ENCODE measurements at places on chromosomes 7 and 10. TPM values are rescaled to one million over a fixed set of nuclear protein-coding genes. Genes with fewer than 3 reads are reported as not detected.

The KCNMA1 gene
- total RNA-seq = 1.8 TPM

The OPN4 gene
- 0.25 TPM for total RNA-seq

The TMEM225B gene
- total RNA-seq = not detected

The OGA gene
- 96.3 TPM for total RNA-seq

The COG5 gene
- total RNA-seq = 40.8 TPM

The WIPF3 gene
- total RNA-seq = 8.0 TPM

The CALHM1 gene
- total RNA-seq = not detected

The PILRA gene
- total RNA-seq = 2.0 TPM

DNA sequence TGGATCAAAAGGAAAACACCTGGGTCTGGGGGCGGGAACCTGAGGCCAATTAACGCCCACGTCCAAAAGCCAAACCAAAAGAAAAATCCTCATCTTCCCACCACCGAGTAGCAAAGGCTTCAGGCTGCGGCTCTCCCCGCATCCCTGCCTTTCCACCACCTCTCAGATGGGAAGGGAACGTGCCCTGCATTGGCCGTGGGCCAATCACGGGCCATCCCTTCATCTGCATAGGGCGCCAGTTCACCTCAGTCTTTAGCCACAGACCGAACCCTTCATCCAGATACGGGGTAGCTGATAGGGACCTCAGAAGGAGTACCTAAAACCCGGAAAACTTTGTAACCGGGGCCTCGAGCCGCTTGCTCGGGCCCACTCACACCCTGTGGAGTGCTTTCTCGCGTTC lies 626 bp downstream of the PRPF18 start:
- no peak for DNase-seq
- peaks cover 30% of the 10 kb centered on the region for H3K27me3 ChIP-seq
- H3K27ac ChIP-seq = no peak overlapping the region
- peak overlapping the region; percentile 88 for H3K4me3 ChIP-seq

DNA sequence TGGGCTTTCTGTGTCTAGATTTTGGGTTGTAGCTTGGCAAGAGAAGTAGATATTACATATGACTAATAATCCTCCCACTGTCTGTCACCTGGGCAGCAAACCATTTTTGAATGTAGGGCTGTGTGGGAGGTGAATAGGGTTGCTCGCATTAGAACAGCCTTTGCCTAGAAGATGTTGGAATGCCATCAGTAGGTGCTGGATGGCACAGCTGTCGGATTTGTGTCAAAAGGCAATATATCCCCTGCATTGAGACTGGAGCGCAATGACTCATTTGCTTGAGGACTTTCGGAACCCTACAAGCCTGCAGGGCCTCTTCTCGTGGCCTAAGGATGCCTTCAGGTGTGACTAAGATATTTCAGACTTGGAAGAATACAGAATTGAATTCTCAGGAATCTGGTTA lies 323.8 kb downstream of the GPR158 start:
- peaks cover 14% of the 10 kb centered on the region for H3K4me1 ChIP-seq
- H3K27ac ChIP-seq = no peak overlapping the region

DNA sequence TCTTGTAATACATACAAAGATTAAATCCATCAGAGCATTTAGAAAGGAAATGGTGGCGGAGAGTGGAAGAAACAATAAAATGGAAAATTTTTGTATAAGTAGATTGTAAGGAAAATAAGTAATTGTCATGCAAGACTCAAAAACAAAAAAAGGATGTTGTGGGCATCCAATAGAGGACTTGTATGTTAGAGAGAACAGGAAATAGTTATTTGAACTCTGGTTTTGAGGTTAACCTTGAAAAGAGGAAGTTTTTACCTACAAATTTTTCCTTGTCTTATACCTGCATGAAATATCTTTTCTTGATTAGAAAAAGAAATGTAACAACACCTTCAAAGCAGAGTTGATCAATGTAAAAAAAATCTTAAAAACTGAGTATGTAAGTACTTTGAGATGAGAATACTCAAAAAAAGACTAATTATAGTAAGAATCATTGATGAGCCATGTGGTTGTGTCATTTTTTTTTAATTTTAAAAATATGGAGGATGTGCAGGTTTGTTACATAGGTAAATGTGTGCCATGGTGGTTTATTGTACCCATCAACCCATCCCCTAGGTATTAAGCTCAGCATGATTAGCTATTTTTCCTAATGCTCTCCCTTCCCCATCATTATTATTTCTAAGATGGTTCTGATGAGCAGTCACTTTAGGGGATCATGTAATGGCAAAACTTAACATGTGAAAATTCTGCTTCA lies 11.9 kb downstream of the TMEM106B start:
- no peak overlapping the region for H3K27ac ChIP-seq
- H3K27me3 ChIP-seq = no peaks in the 10 kb centered on the region
- H3K4me3 ChIP-seq = no peak overlapping the region
- H3K4me1 ChIP-seq = peaks cover 17% of the 10 kb centered on the region
- DNase-seq = no peak
- peaks cover 60% of the 10 kb centered on the region for H3K36me3 ChIP-seq

DNA sequence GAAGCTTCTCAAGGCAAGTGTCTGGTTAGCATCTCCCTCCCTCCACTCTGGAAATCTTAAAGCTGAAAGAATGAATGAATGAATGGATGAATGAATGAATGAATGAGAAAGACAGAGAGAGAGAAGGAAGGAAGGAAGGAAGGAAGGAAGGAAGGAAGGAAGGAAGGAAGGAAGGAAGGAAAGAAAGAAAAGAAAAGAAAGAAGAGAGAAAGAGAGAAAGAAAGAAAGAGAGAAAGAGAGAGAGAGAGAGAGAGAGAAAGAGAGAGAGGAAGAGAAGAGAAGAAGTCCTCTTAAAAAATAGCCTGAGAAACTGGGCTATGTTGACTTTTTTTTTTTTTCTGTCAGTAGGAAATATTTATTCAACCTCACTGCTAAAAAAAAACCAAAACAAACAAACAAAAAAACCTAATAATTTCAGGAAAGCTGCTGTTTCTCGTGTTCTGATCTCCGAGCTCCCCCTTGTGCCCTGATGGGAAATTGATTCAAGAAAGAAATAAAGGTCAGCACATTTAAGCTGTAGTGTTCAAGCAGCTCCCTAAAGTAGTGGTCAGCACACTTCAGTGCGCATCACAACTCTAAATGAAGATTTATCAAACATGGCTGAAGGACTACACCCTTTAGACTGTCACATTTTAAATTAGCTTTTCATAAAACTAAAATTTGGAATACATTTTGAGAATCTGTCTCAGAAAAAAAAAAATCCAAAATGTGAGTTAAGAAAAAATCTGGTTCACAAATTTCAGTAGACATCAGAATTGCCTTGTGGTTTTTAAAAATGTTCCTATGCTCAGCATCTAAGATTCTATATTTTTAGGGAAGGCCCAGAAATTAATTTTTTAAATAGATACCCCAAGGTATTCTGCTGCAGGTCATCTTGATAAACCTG lies 154.3 kb downstream of the ELAPOR2 start:
- H3K36me3 ChIP-seq = peaks cover 5% of the 10 kb centered on the region
- H3K27me3 ChIP-seq = no peaks in the 10 kb centered on the region
- no peak for DNase-seq
- no peak overlapping the region for H3K27ac ChIP-seq
- no peak overlapping the region for H3K4me3 ChIP-seq

DNA sequence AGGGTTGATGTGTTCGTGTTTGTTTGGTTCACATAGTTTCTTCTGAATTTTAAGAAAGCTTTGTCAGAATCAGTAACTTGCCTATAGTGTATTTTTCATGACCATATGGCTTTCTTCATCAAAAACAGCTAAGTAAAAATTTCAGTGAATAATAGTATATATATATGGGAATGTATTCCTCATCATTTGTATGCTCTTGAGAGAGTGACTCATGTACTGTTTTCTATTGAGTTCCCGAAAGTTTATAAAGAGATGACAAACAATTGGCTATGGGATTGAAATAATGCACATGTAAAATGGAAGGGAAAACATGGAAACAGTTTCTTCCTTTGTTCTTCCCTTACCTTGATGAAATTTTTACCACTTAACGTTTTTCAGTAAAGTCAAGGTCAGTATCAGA lies 56.4 kb downstream of the KAT6B start:
- no peak overlapping the region for H3K27ac ChIP-seq
- no peak overlapping the region for H3K4me3 ChIP-seq
- no peaks in the 10 kb centered on the region for H3K36me3 ChIP-seq
- DNase-seq = no peak
- H3K27me3 ChIP-seq = no peaks in the 10 kb centered on the region

GRCh38 chr10:128009372-128010126 lies 102.6 kb downstream of the PTPRE start:
- H3K36me3 ChIP-seq = no peaks in the 10 kb centered on the region
- no peaks in the 10 kb centered on the region for H3K27me3 ChIP-seq

- peaks cover 54% of the 10 kb centered on the region for H3K4me1 ChIP-seq
- peak overlapping the region; percentile 44 for H3K4me3 ChIP-seq
- peak; percentile 78 for DNase-seq
These were observed 84.6 kb upstream of the PDGFA start for GRCh38 chr7:604001-604883.

GRCh38 chr7:11208883-11209465 lies 235.3 kb downstream of the PHF14 start:
- H3K4me3 ChIP-seq = no peak overlapping the region
- no peaks in the 10 kb centered on the region for H3K27me3 ChIP-seq
- H3K36me3 ChIP-seq = no peaks in the 10 kb centered on the region

DNA sequence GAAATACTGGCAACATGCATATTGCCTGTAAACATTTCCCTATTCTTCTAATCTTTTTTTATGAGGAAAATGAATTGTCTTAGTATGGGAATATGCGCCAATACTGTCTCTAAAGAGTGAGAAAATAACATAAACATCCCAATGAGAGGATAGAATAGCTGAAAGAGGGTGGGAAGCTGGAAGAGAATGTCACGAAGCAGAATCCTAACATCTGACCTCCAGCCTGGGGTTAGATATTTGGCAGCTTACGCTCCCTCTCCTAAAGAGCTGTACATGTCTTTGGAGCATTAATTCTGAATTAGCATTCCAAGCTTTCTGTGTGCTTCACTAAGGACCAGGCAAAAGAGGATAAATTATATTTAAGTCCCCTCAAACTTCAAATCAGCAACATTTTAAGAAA lies 31.6 kb upstream of the SLC16A12 start:
- no peaks in the 10 kb centered on the region for H3K36me3 ChIP-seq
- no peak overlapping the region for H3K27ac ChIP-seq
- H3K4me3 ChIP-seq = no peak overlapping the region
- H3K27me3 ChIP-seq = no peaks in the 10 kb centered on the region
- no peak for DNase-seq
- no peaks in the 10 kb centered on the region for H3K4me1 ChIP-seq

DNA sequence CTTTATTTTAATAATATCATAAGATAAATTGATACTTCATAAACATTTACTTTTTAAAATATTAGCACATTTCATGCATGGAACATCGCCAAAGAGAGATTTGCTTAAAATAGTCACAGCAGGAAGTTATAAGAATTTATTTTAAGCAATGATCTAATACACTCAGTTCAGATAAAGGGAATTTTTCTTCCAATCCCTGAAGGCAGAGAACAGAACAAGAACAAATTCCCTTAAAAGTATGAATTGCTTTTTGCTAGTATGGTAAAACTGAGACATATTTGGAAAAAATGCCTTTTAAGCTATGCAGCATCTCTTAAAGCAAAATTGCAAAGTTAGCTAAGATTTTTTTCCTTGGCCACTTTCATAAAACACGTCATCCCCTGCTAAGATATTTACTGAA lies 91.0 kb downstream of the SEMA3D start:
- peak overlapping the region; percentile 48 for H3K27ac ChIP-seq
- H3K27me3 ChIP-seq = no peaks in the 10 kb centered on the region
- no peak for DNase-seq

- peaks cover 69% of the 10 kb centered on the region for H3K4me1 ChIP-seq
- H3K36me3 ChIP-seq = no peaks in the 10 kb centered on the region
- DNase-seq = no peak
- H3K4me3 ChIP-seq = no peak overlapping the region
These were observed 134.3 kb upstream of the ZMIZ1 start for GRCh38 chr10:78934532-78934898.

DNA sequence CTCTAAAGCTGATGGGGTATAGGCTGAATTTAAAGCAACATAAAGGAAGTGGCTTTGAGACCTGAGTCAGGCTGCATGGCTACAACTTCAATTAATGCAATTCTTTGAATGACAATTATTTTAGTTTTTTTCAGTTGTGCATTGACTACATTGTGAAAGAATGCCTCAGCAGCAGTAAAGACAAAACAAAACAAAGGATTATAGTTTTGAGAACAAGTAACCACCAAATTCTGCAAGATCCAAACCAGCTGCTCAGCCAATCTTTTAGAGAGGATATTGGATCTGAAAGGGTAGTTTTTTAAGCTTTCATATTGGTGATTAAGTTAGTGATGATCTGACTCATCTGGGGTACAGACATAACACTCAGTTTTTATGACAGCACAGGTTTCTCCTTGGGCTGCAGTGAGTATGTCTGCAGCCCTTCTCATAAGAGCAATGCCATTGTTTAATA lies 40.6 kb upstream of the ABCA13 start:
- peaks cover 8% of the 10 kb centered on the region for H3K27me3 ChIP-seq
- DNase-seq = no peak
- no peak overlapping the region for H3K4me3 ChIP-seq
- H3K4me1 ChIP-seq = no peaks in the 10 kb centered on the region
- no peaks in the 10 kb centered on the region for H3K36me3 ChIP-seq

- DNase-seq = no peak
- no peak overlapping the region for H3K4me3 ChIP-seq
- H3K27ac ChIP-seq = no peak overlapping the region
These were observed 212.3 kb upstream of the CSTF2T start for GRCh38 chr10:51911723-51912122.

- no peak overlapping the region for H3K4me3 ChIP-seq
- H3K27me3 ChIP-seq = no peaks in the 10 kb centered on the region
- no peaks in the 10 kb centered on the region for H3K36me3 ChIP-seq
- H3K4me1 ChIP-seq = no peaks in the 10 kb centered on the region
- no peak for DNase-seq
These were observed 452.6 kb downstream of the SUGCT start for GRCh38 chr7:40587419-40587818.

DNA sequence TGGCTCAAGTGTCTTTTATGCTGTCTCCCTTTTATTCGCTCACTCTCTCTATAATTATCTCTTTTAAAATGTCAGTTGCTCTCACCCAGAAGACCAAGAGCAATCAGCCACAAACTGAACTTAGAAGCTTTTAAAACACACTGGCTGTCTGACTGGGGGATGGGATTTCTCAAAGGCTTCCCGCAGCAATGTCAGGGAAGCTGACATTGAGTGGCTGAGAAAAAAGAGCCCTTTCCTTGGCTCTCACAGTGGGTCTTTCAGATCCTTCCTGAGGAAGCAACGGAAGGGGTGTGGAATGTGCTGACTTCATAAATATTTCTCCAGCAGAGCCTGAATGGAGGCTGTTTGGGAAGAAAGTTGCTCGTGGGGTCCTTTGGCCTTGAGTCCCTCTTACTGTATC lies 445.7 kb upstream of the C7orf33 start:
- no peak overlapping the region for H3K27ac ChIP-seq
- DNase-seq = no peak
- H3K27me3 ChIP-seq = peaks cover 9% of the 10 kb centered on the region
- H3K4me3 ChIP-seq = no peak overlapping the region
- no peaks in the 10 kb centered on the region for H3K36me3 ChIP-seq
- H3K4me1 ChIP-seq = no peaks in the 10 kb centered on the region

GRCh38 chr10:80182986-80183385 lies 22.4 kb downstream of the ANXA11 start:
- H3K27me3 ChIP-seq = no peaks in the 10 kb centered on the region
- H3K4me3 ChIP-seq = no peak overlapping the region
- H3K27ac ChIP-seq = peak overlapping the region; percentile 84

- H3K4me1 ChIP-seq = no peaks in the 10 kb centered on the region
- no peaks in the 10 kb centered on the region for H3K27me3 ChIP-seq
- DNase-seq = no peak
- no peaks in the 10 kb centered on the region for H3K36me3 ChIP-seq
These were observed 214.9 kb downstream of the IPMK start for GRCh38 chr10:58052772-58053171.

Measured in left ventricle myocardium inferior (tissue), 1 donor.